Stimulated activated CD4-positive, alpha-beta T cell treated with anti-CD3 and anti-CD28 coated beads, Interleukin-15, amount 100 ng/mL, for 1 hour (primary cell): ENCODE measurements at places on chromosomes 7 and 10.

- no peak for DNase-seq
Observed at GRCh38 chr10:86538547-86538946, 17.0 kb upstream of the WAPL start.

GRCh38 chr7:34838329-34838728 lies 180.3 kb downstream of the NPSR1 start:
- DNase-seq = no peak

DNA sequence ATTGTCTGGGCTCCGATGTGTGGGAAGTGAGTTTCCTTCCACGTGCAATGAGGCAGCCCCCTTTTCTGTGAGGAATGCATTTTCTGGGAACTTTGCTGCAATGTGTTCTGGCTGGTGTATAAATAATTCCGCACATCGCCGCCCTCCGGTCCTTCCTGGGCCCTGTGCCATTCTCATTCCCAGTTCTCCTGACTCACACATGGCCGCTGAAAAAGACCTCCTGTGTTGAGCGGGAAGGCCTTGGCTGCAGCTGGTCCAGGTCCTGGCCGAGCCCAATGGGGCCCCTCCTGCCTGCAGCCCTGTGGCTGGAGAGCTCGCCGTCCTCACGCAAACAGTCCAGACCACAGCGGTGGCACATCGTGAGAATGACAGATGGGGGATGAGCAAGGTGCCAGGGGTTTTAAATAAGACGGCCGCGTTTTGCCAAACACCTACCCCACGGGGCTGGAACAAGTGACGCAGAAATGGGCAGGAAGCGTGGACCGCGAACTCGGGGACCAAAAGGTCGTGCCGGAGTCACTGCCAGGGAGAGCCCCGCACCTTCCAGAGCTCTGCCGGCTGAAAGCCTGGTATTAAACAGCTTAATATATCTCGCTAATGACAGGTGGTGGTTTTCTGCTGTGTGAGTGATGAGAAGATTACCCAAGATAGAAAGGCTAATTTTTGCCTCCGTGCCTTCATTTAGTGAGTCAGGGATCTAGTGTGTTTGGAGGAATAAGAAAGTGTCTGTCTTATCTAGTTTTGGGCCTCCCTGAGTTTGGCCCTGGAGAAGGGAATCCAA lies 37.0 kb downstream of the FAM20C start:
- DNase-seq = no peak

GRCh38 chr10:101814466-101815071 lies 3.7 kb downstream of the OGA start:
- no peak for DNase-seq

- DNase-seq = no peak
Observed at GRCh38 chr10:4130685-4131084, 345.7 kb upstream of the KLF6 start.

GRCh38 chr10:103177123-103177522 lies 15.9 kb downstream of the NT5C2 start:
- no peak for DNase-seq

- no peak for DNase-seq
Observed at GRCh38 chr7:131424219-131424822, 96.6 kb downstream of the MKLN1 start.

DNA sequence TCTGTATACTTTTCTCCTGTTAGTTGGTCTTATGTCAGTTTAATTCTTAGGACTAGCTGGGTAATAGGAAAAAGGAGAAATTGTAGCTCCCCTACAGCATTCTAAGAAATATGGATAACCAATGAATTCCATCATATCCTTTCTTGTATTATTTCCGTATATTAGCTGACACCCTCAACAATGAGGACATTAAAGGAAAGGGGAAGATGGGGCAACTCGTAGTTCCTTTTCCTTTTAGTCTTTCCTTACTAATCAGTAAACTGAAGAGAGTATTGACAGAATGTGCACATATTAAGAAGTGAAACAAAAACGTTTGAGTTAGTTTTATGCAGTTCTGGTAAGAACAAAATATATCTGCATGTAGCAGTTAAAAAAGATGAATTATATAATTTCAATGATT lies 35.1 kb upstream of the C10orf67 start:
- no peak for DNase-seq

DNA sequence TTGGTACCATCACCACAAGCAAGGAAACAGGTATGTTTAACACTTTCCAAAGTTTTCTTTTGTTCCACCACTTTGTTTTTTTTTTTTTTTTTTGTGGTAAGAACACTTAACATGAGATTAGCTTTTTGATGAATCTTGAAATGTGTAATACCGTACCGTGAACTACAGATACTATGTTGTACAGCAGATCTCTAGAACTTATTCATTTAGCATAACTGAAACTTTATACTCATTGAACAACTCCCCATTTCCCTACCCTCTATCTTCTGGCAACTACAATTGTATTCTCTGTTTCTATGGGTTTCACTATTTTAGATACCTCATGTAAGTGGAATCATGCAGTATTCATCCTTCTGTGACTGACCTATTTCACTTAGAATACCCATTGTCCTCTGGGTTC lies 162.7 kb upstream of the ITGB1 start:
- DNase-seq = no peak

- DNase-seq = no peak
Observed at GRCh38 chr10:122310311-122311050, 39.4 kb downstream of the BTBD16 start.

DNA sequence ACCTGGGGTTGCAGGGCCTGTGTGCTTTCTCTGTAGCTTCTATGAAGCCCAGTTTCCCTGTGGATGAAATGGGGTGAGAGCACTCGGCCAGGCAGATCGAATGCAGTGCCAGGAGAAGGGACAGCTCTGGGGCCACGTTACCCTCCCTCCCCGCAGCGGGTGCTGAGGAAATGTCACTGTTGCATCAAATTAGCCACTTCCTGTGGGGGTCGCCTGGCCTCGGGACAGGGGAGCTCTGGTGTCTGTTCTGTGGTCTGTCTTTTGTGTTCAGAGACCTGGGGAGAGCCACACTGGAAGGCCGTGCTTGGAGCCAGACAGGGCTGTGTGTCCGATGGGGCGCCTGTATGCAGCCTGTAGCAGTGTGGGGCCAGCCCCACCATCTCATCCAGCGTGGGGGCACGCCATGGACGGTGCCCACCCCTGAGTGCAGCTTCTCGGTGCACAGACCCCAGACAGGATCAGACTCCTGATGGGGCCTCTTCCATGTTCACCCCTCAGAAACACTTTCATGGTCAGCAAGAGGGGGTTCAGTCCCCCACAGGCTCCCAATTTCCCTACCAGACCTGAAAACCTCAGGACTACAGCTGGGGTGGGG lies 13.6 kb downstream of the TTYH3 start:
- DNase-seq = no peak

DNA sequence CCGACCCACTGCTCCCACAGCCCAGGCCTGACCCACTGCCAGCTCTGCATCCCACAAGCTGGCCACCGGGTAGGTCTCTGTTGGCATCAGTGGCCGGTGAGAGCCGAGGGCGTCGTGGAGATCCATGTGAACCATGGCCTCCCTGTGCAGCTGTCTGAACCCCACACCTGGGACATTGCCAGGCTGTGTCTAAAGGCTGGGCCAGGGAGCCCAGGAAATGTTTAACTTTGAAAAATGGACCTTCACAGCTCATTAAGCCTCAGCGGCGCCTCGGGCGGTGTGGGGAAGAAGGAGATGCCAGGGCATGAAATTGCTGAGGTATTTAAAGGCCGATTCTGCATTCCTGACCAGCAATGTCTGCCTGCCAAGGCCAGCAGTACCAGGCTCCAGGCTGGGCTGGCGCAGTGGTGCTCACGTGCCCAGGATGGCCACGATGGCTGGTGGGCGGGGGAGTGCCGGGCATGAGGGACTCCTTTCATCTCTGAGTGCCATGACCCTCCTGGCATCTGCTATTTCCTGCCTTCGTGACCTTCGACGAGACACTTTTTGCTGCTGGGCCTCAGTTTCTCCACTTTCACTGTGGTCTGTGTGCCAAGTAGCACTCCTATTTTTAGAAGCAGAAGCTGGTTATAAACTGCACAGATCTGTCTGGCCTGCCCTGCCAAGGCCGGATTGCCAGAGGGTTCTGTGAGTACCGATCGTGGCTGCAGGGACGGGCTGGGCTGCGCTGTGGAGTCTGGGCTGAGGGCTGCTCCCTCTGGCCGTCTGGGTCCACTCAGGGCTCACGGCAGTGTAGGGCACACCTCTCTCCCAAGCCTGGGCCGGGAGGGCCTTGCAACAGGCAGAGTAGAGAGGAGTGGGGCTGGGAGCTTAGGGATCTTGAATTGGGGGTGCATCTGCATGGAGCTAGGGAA lies 21.8 kb downstream of the ELFN1 start:
- DNase-seq = no peak
